D721Med (cell line): ENCODE measurements at places on chromosomes 3 and 15.

- no peak for DNase-seq
Measured at GRCh38 chr3:11691767-11692531, 48.2 kb upstream of the VGLL4 start.

GRCh38 chr3:196706327-196706726 is 5.7 kb downstream of the CEP19 start:
- DNase-seq = no peak

DNA sequence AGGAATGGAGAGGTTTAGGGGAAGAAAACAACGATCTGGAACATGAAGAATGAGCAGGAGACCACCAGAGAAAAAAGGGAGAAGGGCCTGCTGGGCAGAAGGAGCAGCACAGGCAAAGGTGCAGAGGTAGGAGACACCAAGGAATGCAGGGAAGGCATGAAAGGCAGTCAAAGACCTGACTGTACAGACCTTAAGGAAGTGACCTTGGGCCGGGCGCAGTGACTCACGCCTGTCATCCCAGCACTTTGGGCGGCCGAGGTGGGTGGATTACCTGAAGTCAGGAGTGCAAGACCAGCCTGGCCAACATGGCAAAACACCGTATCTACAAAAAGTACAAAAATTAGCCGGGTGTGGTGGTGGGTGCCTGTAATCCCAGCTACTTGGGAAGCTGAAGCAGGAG is 157.7 kb upstream of the ATP10A start:
- no peak for DNase-seq

- no peak for DNase-seq
Measured at GRCh38 chr15:76234337-76234889, 76.9 kb downstream of the ETFA start.

GRCh38 chr3:110420158-110420641 is 651.4 kb upstream of the NECTIN3 start:
- DNase-seq = no peak

DNA sequence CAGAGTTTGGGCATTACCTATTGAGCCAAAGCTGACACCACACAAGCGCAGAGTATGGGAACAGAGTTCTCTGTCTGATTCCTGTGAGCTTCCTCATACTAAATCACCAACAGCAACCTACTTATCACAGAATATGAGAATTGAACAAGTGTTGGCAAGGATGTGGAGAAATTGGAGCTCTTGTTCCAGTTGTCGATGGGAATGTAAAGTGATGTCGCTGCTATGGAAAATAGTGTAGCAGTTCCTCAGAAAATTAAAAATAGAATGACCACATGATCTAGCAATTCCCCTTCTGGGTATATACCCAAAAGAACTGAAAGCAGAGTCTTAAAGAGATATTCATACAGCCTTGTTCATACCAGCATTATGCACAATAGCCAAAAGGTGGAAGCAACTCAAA is 33.4 kb downstream of the CD86 start:
- DNase-seq = no peak
